ENCODE measurements at places on chromosomes 2 and 18.

GRCh38 chr2:191646163-191646902 is 31.6 kb upstream of the NABP1 start:
- no peak for DNase-seq

- DNase-seq: no peak
Measured at GRCh38 chr2:163187995-163188655, 349.6 kb upstream of the KCNH7 start.

- no peak for DNase-seq
Measured at GRCh38 chr2:129929321-129930290, 49.9 kb upstream of the RAB6C start.

- no peak for DNase-seq
Measured at GRCh38 chr2:58019229-58019628, 27.4 kb upstream of the VRK2 start.

DNA sequence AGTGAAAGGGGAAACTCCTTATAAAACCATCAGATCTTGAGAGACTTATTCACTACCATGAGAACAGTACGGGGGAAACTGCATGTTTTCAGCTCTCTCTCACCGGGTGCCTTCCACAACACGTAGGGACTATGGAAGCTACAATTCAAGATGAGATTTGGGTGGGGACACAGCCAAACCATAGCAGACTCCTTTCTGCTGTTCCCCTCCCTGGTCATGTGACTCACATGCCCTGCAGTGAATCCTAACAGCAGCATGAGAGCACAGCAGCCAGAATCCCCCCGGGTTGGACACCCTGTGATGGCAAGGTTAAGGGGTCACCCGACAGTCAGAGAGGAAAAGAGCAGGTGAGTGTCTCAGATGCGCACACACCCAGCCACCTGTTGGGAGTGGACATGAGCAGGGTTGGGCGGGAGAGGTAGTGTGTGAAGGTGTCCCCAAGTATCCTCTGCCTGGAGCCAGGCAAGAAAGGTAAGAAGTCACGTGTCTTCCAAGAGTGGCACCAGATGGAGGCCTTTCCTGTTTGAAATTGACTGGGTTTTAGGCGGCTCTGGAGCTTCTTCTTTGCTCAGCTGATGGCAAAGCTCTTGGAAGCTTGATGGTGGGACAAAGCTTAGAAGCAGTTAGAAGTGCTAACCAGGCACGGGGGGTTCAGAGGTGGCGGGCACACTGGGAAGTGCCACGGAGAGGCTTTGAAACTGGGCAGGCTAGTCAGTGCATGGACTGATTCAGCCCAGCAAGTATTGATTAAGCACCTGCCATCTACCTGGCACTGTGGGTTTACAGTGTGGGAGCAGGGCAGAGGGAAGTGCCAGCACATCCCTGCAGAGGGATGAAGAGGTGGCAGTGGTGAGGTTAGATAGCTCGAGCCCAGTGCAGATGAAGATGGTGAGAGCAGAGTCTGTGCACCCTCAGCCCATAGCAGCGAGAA is 68.7 kb downstream of the RHOB start:
- DNase-seq: no peak
